ENCODE measurements at places on chromosomes 11 and 22.

DNA sequence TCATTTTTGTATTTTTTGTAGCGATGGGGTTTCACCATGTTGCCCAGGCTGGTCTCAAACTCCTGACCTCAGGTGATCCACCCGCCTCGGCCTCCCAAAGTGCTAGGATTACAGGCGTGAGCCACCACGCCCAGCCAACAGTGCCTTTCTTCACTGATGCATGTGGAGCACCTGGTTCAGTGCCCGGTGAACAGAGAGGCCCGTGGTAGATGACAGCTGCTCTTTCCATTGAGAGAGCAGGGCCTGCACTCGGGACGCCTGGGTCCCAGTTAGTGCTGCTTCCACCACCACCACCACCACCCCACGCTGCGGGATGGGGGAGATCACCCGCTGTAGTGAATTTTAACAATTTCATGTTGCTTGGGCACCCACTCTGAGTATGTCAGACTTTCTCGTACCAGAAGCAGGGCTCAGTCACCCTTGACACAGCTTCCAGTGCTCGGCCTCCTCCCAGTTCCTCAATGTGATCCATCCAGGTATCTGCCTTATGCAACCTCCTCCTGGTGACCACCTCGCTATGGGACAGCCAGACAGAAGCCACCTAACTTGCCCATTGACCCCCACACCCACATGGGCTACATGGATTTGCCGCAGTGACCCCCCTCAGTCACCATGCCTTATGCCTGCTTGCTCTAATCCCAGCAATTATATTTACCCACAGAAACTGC is 36.6 kb downstream of the ARRB1 start:
- no peak for DNase-seq

DNA sequence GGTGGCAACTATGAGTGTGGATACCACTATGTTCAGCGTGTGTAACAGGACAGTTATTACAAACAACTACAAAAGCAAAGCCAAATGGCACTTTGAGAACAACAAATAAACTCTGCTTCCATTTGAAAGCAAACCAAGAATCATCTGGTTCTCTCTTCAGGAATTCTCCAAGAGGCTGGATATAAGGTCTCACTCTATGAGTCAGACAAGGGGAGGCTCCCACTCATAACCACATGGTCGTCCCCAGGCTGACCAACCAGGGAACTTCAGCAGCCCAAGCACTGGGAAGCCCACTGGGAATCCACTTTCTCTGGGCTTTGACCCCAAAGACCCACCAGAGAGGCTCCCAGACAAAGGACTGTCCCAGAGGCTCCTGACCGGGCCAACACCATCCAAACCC is 35.3 kb downstream of the DGCR2 start:
- no peak for DNase-seq

DNA sequence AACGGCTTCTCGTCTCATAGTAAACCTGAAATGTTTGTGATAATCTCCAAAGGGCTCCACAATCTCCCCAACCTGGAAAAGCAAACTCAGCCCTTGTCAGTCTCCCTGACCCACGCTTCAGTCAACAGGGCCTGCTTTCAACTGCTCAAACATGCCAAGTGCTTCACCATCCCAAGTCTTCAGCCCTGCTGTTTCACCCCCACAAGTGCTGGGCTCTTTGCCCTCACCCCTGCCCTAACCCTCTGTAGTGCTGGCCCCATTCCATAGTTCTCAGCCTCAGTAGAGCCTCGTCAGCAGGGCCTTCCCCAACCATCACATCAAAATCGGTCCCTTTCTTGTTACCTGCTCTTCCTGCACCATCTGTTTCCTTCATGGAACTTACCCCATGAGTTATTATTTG is 43.4 kb upstream of the NFRKB start:
- no peak for DNase-seq

DNA sequence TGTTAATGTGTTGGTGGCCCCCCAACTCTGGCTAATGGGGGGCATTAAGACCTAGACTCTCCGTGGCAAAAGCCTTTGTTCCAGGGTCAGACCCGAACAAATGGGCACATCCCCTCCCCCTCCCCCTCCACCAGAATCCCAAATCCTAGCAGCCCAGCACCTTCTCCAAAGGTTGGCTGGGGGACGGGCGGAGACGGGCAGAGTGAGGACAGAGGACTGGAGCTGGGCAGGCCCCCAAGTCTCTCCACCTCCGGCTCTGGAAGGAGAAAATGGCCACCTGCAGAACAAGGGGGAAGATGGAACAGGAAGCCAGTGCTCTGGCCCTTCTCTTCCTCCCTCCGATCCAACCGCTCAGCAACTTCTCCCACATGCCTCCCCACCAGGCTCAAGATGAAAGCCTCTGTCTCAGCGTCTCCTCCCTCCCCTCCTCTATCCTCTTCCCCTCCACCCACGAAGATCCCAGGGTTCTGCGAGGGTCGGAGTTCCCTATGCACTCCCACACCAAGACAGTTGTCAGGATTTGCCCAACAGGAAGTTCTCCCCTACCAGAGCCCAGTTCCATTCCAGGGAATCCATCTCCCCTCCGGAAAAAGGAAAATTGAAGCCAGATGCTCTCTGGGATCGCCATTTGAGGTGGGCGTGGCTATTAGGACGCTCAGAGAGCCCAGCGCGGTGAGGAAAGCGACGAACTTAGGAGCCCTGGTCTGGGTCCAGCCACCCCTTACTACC is 20.1 kb downstream of the ADA2 start:
- no peak for DNase-seq

DNA sequence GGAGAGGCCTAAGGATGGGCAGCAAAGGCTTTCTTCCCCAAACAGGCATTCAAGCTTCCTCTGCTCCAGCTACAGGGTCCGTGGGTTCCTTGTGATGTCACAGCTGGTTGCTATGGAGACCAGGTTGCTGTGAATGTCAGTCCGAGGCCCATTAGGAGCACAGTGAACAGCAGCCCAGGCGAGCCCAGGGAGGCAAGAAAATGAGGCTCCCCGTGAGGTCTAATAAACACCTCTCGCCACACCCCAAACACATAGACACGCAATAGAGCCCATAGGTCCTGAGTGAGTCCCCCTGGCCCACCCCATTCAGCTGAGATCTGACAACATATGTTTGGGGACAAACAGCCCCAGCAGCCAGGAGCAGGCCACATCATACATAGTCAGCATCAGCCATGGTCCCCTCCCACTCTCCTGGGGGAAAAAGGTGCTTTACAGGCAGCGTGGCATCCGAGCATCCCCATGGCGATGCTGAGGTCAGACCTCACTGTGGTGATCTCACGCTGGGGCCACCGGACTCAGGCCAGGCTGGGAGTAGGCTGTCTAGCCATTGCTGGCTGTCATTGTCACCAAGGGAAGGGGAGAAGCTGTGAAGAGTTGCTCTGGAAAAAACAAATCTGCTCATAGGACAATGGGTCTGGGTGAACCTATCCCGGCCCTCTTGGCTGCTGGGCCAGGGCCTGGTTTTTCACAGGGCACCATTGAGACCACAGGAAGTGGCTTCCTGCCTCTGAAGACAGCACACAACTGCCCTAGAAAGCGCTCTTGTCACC is 23.1 kb upstream of the TP53I11 start:
- no peak for DNase-seq

- DNase-seq: no peak
These were observed 11.4 kb upstream of the KCNJ1 start for GRCh38 chr11:128878455-128878854.

GRCh38 chr11:78078218-78079167 is 1.2 kb downstream of the NDUFC2 start:
- no peak for DNase-seq

GRCh38 chr22:24355574-24355973 is 71.8 kb upstream of the ADORA2A start:
- DNase-seq: no peak

GRCh38 chr22:32951807-32952153 is 106.4 kb downstream of the SYN3 start:
- no peak for DNase-seq

- DNase-seq: no peak
These were observed 146.0 kb downstream of the RRAS2 start for GRCh38 chr11:14212986-14213385.

GRCh38 chr22:21719024-21719423 is 16.6 kb downstream of the YPEL1 start:
- no peak for DNase-seq

GRCh38 chr22:45318168-45318557 is 8.4 kb downstream of the FAM118A start:
- DNase-seq: no peak

DNA sequence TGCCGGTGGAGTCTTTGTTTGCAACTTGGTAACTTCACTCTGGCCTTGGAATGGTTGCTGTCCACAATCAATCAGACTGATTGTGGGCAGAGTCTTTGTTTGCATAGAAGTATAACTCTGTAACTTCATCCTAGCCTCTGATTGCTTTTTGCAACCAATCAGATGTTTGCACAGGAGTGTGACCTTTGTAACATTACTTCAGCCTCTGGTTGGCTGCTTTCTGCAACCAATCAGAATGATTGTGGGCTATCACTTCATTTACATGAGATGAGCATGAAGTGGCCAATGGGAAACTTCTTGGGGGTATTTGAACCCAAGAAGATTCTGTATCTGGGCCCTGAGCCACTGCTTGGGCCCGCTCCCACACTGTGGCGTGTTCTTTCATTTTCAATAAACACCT is 79.6 kb upstream of the CLDN5 start:
- DNase-seq: no peak

GRCh38 chr11:94283678-94284077 is 20.7 kb upstream of the IZUMO1R start:
- no peak for DNase-seq

DNA sequence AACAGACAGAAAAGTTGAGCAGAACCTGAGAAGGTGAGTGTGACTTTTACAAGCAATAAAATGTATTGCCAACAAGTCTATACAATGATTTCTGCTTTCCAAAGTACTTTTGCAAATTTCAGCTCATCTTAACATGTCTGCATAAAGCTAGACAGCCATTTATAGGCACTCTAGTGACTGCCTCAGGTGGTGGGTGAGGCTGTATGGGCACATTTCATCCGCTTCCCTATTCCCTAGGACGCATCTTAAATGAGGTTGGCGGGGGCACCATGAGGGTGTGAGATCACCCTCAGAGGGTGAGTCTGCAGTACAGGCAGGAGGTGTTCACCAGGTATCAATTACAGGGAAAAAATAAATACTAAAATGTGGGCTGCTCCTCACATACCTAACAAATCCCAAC is 110.1 kb downstream of the ETS1 start:
- no peak for DNase-seq

Measured in cortex of kidney (tissue), 1 donor.